ENCODE measurements at places on chromosomes 3 and 15.

GRCh38 chr3:42369304-42369703 lies 41.1 kb downstream of the LYZL4 start:
- no peak for DNase-seq

GRCh38 chr3:127026036-127026435 lies 43.1 kb downstream of the PLXNA1 start:
- no peak for DNase-seq

GRCh38 chr15:93980261-93980911 lies 251.0 kb upstream of the MCTP2 start:
- DNase-seq = no peak

- DNase-seq = no peak
These were observed 5.7 kb downstream of the ESYT3 start for GRCh38 chr3:138440121-138440521.

DNA sequence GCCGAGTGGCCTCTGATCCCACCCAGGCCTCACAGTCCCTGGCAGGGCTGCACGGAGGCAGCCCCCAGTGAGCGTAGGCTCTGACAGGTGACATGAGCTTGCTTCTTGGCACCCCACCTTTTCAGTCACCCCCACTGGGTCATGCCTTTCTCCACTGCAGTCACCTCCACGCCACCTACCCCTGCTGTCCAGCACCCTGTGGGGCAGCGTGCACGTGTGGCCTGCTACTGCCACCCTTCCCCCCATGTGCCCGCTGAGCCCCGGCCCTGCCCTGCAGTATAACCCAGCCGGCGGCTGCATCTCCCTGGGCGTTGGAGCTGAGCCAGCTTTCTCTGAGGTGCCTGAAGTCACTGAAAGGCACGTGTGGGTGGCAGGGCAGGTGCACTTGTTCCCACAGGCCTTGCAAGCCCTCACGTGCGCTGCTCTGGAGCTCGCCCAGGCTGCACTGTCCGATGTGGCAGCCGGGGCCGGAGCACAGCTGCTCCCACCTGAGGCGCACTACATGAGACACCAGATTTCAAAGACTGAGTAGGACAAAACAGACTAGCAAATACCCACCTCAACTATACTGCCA lies 65.6 kb downstream of the NIPA2 start:
- no peak for DNase-seq

GRCh38 chr3:196632046-196632751 lies 7.3 kb upstream of the NRROS start:
- DNase-seq = no peak

- no peak for DNase-seq
These were observed 196.8 kb downstream of the ADAMTSL3 start for GRCh38 chr15:83850501-83851245.

- no peak for DNase-seq
These were observed 165.0 kb upstream of the TLE3 start for GRCh38 chr15:70262591-70263274.

DNA sequence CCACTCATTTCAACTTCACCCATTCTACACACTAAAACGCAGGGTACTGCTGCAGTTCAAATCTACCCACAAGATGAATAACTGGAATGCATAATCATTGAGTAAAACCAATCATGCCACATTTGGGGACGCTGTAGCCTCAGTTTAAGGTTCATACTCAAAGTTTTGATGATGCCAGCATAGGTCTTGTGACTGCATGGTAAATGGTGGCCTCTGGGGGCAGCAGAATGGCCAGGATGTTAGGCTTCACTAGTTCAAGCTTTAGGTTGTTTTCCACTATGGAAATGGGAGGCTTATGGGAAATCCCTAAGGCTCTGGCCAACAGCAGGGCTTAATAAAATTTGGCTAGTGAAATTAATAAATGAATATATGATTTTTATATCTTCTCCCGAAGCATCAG lies 104.3 kb upstream of the TSC22D2 start:
- DNase-seq = no peak

- no peak for DNase-seq
These were observed 39.6 kb upstream of the SFMBT1 start for GRCh38 chr3:53085476-53085875.

Measured in cortex of kidney (tissue), 1 donor.